Stimulated activated CD8-positive, alpha-beta memory T cell treated with anti-CD3 and anti-CD28 coated beads, Interleukin-7, amount 100 ng/mL, for 24 hours (primary cell): ENCODE measurements at places on chromosomes 1 and 21.

DNA sequence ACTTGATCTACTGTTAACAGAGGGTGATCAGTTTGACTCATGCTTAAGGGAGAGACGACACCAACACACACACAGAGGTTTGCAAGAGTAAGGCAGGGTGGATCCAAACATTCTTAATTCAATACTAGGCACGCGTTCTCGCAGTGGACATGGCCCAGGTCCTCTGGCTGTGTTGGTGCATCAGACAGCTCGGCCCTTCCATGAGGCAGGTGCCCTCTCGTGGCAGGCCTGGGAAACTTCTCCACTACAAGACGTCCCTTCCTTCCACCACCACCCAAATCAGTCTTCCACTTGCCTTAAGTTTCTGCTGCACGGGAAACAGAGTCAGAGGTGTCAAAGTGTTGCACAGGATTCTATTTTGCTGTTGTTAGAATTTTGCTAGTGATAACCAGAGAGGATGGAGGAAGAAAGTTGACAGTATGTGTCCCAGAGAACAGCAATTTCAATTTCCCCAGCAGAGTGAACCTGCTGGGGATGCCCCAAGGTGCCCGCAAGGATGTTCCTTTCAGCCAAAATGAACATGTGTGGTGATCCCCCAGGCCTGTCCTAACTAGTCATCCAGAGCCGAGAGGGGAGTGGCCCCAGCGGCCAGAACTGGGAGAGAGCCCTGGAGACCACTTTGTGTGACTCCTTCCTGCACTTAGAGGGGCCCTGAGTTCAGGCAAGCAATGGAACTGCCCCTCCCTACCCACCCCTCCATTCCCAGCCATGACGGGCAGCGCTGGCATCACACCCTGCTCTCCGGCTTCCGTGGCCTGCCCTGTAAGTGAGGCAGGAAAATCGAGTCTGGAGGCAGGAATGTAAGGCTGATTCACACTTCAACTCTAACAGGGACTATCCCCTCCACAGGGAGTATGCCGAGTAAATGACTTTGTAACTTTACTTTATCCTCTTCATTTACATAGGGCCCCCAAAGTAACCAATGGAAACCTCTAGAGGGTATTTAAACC, 34.8 kb downstream of the MX1 start:
- peak; percentile 23 for DNase-seq

GRCh38 chr1:57897581-57897980, 473.7 kb upstream of the DAB1 start:
- no peak for DNase-seq

GRCh38 chr1:173137107-173137706, 69.9 kb downstream of the TNFSF4 start:
- DNase-seq, result no peak

- peak; percentile 59 for DNase-seq
Measured at GRCh38 chr1:18926315-18927081, 24.1 kb upstream of the ALDH4A1 start.

GRCh38 chr1:49050041-49050440, 273.4 kb upstream of the BEND5 start:
- DNase-seq, result no peak

- no peak for DNase-seq
Measured at GRCh38 chr1:40773748-40774265, 9.8 kb upstream of the KCNQ4 start.

- DNase-seq, result no peak
Measured at GRCh38 chr1:77953907-77954306, 25.0 kb downstream of the FUBP1 start.

- no peak for DNase-seq
Measured at GRCh38 chr1:170290276-170290675, 144.5 kb downstream of the NTMT2 start.

GRCh38 chr1:47992720-47993415, 4.3 kb downstream of the TRABD2B start:
- no peak for DNase-seq

DNA sequence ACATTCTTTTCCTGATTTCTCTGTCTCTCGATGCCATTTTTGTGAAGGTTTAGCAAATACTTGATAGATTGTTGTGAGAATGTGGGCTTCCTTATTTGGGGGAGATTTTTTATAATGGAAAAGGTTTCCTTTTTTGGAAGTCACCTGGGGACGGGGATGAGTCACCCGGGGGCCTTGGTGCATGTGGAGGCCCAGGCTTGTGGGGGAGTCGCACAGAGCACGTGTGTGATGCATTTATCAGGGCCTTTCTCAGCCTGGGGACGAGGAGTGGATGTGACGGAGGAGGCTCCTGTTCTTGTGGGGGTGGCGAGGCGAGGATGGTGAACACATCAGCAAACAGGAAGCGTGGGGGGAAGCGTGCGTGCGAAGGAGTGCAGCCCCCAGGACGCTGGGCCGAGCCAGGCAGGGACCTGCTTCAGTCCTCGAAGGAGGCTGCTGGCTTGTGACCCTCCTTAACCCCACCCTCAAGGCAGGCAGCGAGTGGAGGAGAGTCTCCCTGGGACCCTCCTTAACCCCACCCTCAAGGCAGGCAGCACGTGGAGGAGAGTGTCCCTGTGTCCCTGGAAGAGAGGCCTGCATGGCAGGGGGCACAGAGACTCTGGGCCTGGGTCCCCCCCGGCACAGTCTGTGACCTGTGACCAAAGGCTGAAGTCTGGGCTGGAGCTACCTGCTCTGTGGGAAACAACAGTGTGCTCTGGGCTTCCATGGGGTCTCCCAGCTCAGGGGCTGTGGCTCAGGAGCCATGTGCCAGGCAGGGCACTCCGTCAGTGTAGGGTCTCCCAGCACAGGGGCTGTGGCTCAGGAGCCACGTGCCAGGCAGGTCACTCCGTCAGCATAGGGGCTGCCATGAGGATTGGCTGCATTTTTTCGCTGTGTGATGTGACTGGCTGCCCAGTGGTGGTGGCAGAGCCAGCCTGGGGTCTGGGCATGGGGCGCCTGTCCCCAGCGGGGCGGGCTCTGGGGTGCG, 57.2 kb downstream of the AGPAT3 start:
- peak; percentile 35 for DNase-seq

- no peak for DNase-seq
Measured at GRCh38 chr1:75265792-75266191, 131.6 kb downstream of the LHX8 start.

GRCh38 chr21:20996421-20997310, 1.5 kb upstream of the NCAM2 start:
- no peak for DNase-seq

DNA sequence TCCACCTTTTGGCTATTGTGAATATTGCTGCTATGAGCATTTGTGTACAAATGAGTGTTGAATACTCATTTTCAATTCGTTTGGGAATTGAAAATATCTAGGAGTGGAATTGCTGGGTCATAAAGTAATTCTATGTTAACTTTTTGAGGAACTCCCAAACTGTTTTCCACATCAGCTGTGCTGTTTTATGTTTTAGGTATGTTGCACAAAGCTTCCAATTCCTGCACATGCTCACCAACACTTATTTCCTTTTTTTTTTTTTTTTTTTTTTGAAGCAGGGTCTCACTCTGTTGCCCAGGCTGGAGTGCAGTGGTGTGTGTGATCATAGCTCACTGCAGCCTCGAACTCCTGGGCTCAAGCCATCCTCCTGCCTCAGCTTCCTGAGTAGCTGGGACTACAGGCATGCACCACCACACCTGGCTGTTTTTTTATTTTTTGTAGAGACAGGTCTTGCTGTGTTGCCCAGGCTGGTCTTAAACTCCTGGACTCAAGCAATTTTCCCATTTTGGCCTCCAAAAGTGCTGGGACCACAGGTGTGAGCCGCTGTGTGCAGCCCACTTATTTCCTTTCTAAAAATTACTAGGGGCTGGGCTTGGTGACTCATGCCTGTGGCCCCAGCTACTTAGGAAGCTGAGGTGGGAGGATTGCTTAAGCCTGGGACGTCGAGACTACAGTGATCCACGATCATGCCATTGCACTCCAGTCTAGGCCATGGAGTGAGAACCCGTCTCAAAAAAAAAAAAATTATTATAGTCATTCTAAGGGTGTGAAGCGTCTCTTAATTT, 33.4 kb downstream of the TMCC2 start:
- no peak for DNase-seq

DNA sequence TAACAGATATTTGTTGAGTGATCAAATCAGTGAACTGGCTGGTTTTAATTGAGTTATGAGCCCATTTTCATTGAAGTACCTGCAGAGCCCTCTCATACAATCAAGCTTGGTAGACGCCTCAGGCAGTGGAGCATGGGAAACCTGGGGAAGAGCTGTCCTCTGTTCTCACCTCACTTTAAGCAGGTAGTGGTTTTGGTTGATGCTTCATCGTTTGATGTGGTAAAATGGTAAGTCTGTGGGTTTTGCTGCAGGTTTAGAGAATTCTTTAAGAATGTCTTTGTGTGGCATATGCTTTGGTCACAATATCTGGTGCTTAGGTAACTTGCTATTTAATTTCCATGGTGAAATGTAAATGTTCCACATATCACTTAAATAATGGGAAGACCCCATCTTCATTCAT, 10.0 kb downstream of the LAMC1 start:
- DNase-seq, result no peak

- DNase-seq, result no peak
Measured at GRCh38 chr1:76625886-76626678, 241.2 kb upstream of the ST6GALNAC5 start.

DNA sequence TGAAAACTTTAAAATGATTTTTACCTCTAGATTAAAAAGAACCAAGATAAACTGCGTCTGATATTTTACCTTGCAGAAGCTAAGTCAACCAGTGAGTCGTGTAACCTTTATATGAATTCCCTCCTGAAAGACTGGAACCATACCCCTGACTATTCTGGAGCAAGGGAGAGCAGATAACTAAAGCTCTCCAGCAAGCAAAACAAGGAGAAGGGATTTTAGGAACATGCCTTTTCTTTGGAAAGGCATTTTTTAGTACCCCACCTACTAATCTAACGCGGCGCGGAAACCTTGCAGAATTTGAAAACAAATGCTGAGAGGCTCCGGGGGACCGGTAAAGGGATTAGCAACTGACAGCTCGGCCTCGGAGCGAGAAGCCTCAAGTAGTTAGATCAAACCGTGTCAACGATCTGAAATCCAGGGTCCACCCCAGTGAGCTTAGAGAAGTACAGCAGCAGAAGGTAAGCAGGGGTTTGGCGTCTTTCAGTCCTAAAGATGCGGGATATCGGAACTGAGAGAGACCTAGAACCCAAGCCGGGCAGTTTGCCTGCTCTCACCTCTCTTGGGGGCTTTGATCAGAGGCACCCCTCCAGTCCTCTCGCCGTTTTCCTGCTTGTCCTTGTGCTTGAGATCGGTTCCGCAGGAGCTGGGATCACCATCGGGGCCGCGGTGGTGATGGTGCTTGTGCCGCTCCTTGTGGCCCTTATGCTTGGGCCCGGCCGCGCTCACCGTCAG, 954 bp downstream of the RSBN1 start:
- peak; percentile 7 for DNase-seq

DNA sequence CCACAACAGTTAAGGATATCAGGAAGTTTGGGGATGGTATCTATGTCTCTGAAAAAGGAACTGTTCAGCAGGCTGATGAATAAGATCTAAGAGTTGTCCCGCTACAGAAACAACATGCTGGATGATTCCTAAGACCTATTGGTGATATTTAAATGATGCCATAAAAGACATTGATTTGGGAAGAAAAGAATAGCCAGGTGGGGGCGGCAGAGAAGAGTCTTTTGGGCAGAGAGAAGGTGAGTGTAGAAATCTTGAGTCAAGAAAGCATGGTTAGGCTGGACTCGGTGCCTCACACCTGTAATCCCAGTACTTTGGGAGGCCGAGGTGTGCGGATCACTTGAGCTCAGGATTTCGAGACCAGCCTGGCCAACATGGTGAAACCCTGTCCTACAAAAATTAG, 11.8 kb upstream of the TMEM201 start:
- no peak for DNase-seq

DNA sequence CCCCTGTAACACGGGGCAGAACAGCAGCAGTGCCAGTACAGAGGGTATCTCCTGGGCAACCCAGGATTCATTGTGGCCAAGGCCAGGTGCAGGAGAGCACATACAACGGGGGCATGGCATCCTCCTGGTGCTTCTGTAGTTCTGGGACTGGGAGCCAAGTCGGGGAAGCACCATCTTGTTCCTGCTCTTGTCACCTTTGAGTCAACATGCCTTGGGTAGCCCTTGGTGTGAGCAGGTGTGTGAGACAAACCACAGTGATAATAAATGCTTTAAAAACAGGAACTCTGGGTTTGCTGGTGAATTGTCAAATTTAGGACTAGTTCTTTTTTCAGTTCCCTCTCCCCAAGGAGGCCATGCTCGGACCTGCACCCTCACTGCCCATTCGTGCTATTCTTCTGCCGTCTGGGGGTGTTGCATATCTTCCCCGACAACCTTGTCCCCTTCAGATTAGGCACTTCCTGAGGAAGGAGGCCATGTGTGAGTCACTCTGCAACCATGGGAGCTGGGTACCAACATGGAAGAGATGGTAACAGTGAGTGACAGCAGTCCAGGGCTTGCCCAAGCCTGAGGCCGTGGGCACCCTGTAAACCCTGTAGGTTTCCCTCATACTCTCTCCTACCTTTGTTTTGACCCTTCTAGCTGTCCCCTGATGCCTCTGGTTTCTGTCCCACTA, 150.2 kb downstream of the GRIK3 start:
- DNase-seq, result no peak

GRCh38 chr1:116962987-116963639, 38.4 kb upstream of the CD101 start:
- DNase-seq, result no peak

- DNase-seq, result no peak
Measured at GRCh38 chr1:18556364-18556763, 74.3 kb upstream of the PAX7 start.

DNA sequence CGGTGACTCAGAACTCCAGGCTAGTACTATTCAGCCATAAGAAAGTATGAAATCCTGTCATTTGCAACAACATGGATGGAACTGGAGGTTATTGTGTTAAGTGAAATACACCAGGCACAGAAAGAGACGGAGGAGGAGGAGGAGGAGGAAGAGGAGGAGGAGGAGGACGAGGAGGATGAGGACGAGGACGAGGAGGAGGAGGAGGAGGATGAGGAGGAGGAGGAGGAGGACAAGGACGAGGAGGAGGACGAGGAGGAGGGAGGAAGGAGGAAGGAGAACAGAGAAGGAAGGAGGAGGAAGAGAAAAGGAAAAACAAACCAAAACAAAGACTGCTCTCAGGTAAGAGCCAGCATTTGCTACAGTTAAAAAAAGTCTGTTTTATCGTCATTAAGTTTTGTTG, 178.7 kb downstream of the NPHP4 start:
- DNase-seq, result no peak

- DNase-seq, result no peak
Measured at GRCh38 chr1:161676958-161677689, 14.2 kb downstream of the FCGR2B start.
